RWPE2 (cell line): ENCODE measurements at places on chromosomes 7 and 10.

GRCh38 chr10:11510736-11511135, 100.7 kb downstream of the USP6NL start:
- DNase-seq = no peak

DNA sequence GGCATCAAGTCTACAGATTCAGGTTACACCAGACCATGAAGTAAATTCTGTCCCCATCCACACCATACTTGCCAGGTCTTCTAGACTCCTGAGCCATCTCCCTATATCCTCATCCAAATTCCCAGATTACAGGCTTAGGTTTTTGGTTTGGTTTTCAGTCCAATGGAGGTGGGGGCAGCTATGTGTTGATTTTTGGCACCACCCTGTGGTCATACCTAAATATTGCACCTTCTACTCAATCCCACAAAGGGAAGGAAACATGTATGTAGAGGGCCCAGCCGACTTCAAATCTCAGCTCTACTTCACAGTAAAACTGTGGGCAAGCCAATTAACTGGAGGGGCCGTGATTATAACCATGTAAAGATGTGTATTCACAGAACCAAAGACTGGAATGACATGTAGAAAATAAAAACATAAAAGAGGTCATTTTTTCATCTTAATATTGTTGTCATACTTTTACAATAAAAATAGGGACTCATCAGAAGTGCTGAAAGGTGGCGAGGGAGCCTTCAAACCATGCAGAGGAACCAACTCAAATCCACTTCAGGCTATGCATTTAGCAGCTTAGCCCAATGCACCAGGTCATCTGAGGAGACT, 19.8 kb downstream of the ERCC6 start:
- no peak for DNase-seq

DNA sequence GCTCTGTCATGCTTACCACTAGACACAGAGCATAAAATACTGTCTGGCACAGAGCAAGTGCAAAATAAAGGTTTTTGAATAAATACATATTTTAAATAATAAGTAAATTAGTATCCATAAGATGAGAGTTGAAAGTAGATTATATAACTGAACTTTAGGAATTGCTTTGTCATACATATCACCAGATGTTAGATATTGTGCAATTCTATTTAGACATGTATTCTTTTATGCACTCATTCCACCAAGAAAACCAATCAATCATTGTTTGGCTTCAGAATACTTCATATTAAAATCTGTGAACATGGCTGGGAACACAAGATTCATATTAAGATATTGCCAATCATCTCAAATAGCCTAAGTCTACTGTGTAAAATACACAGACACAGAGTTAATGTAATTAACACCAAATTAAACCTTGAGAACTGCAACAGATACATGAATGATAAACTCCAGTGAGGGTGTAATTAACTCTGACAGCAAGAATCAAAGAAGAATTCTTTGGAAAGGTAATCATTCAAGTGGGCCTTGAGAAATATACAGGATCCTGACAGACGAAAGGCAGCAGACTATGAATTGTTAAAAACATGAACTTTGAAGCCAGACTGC, 201.0 kb upstream of the PTN start:
- no peak for DNase-seq

GRCh38 chr10:90614631-90615030, 243.2 kb downstream of the HTR7 start:
- no peak for DNase-seq

DNA sequence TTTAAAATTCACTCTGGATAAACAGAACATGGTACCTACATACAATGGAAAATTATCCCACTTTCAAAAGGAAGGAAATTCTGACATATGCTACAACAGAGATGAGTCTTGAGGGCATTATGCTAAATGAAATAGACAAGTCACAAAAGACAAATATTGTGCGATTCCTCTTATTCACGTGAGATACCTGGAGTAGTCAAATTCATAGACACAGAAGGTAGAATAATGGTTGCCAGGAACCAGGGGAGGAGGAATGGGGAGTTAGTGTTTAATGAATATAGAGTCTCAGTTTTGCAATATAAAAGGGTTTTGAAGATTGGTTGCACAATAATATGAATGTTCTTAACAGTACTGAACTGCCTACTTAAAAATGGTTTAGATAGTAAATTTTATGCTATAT, 69.8 kb upstream of the WAC start:
- no peak for DNase-seq

- no peak for DNase-seq
These were observed 118.3 kb downstream of the LRRC4 start for GRCh38 chr7:127912901-127913300.

DNA sequence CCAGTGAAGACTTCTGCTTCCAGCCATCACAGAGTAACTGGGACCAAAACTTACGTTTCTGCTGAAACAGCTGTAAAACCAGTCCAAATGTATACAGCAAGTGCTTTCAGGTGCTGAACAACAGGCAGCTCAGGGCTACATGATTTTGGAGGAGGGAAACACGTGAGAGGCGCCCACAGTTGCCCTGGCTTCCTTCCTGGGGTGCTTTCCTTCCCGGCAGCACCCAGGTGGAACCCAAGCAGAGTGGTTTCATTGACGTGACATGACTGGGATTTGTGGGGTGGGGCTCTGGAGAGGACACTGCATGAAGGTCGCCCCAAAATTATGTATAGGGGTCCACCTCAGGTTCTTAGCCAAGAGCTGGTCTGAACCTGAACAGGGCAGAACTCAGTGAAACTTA, 34.2 kb downstream of the IL2RA start:
- no peak for DNase-seq

DNA sequence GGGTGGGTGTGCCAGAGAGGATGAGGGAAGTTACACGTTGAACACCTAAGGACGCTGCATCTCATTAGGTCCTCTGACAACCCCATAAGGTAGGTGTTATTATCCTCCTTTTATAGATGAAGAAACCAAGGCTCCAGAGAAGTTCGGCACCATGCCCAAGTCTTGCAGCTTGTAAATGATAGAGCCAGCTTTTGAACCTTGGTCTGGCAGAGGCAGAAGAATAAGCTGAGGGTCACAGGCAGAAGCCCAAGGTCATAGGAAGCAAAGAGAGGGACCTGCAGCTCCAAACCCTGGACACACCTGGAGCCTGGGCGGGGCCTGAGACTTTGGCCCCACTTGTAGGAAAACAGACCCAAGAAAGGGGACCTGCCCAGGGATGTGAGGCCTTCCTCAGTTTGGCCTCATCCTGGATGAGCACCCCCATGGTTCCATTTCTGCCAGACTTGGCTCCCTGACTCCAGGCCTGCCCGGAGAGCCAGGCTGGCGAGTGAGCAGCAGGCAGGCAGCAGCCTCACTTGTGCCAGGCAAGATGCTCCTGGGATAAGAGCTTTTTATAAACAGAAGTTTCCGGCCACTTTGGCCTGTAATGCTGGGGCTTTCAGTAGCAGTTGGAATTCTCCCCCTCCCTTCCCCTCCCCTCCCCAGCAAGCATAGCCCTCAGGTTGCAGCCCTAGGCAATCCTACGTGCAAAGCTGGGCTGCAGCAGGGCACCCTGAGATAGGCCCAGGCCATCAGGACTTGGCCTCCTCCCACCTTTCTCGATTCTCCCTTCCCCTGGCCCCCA, 2.4 kb downstream of the KCNH2 start:
- DNase-seq = no peak

GRCh38 chr10:94200146-94200837, 162.4 kb downstream of the NOC3L start:
- no peak for DNase-seq

DNA sequence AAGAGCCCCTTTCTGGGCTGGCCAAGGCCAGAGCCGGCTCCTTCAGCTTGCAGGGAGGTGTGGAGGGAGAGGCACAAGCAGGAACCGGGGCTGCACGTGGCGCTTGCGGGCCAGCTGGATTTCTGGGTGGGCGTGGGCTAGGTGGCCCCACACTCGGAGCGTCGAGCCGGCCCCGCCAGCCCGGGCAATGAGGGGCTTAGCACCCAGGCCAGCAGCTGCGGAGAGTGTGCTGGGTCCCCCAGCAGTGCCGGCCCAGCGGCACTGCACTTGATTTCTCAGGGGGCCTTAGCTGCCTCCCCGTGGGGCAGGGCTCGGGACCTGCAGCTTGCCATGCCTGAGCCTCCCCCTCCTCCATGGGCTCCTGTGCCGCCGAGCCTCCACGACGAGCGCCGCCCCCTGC, 48.1 kb downstream of the SH2D4B start:
- DNase-seq = no peak

DNA sequence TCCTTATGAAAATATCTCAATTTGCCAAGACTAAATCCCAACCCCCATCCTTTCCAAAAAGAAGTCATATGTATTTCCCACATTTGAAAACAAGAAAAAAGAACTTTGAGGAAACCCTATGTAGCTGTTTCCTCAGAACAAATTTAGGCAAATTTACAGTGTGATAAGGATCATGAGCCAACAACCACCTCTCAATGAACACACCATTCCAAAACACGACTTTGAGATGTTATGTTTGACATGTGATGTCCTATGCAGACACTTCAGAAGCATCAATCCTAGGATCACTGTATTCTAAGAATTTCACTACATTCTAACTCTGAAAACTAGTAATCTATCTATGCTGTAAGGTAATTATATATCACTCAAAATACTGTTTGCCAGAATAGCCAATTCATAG, 62.2 kb downstream of the NT5C2 start:
- no peak for DNase-seq

DNA sequence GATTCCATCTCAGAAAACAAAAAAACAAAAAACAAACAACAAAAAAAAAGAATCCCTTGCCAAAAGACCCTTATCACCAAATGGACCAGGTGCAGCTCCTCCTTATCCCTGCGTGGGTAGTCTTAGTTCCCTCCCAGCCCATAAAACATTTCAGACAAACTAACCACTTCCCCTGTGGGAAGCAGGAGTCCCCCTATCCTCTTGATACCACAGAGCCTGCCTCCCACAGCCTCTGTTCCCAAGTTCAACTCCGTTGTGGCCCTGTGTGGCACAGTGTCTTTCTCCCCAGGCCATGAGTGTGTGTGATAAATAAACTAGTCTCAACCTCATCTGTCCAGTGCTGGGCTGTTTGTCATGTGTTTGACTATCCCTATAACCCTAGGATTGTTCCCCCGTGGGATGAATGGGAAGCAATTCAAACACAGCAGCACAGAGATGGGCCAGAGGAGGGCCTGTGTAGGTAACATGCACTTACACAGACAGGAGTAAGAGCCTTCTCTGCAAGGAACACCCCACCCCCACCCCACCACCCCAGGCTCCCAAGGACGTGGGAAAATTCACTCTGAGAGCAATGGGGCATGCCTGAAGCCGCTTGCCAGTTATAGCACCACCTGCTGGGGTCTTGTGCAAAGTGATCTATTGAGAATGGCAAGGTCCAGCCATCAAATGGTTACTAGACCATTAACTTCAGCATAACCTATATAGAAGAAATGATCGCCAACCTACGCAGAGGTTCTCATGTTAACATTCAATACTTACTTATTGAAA, 147.1 kb upstream of the GHITM start:
- DNase-seq = no peak

DNA sequence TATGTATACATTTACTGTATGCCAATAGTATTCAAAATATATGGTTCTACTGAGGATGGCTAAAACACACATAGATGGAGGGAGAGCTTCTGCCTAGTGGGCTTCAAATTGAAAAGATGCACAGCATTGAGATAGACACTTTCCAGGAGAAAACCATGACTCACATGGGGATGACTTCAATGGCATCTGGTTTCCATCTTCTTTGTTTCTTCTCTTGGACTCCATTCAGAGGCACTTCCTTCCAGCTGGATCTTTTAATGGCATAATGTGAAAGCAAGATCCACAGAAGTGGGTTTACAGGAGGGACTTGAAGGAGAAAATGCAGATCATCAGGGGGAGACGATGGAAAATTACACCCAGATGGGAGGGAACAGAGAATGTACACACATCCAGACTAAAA, 84.9 kb downstream of the ZNF365 start:
- DNase-seq = no peak

DNA sequence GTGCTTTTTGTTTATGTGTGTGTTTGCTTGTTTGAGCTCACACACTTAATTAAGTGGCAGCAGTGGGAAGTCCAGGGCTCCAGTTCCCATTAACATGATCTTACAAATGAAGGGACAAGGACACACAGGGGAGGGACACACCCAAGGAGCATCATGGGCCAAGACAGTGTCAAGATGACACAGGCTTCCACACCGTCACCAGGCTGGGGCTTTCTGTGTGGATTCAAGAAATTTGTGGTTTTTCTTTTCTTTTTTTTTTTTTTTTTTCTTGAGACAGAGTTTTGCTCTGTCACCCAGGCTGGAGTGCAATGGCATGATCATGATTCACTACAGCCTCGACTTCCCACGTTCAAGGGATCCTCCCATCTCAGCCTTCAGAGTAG, 173.6 kb downstream of the KIAA1217 start:
- no peak for DNase-seq

GRCh38 chr10:60893231-60893630, 50.8 kb downstream of the RHOBTB1 start:
- no peak for DNase-seq

DNA sequence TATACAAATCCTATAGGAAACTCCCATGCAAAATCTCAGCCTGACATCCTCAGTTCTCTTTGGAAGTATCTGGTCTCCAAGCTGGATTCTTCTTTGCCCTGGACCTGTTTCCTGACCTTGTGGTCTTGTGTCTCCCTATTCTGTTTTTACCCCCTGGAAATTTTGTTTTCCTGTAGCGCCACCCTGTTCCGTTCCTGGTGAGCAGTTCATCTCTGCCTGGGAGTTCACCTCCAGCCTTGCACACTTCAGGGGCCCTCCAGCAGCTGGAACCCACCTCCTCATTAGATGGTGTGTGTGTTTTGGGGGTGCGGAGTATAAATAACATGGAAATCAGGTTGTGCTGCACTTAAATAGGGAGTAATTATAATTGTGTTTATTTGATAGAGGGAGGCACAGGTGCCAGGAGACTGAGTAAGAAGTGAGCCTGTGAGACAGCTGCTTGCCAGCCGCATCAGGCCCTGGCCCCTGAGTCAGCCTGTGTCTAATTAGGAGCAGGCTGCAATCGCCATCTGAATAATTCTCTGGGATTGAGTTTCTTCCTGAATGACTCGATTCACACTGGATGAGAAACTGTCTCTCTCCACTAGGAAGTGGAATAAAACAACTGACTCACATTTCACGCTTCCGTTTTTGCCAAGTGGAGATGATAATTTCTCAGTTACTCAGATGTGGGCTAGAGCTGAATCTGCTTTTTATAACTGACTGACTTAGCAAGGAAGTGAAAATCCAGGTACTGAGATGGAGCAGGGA, 69.4 kb upstream of the HECTD2 start:
- DNase-seq = peak; percentile 82

DNA sequence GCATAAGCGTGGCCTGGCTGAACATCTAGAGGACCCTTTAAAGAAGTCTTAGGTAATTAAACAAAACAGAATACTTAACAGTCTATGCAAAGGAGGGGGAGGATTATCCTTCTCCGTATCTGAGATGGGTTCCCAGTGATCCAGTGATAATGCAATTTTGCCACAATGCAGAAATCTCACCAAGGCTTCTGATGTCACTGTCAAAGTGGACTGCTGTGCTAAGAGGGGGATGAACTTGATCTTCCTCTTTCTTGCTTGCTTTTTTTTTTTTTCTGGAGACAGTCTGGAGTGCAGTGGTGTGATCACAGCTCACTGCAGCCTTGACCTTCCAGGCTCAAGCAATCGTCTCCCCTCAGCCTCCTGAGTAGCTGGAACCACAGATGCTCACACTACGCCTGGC, 30.8 kb downstream of the GATA3 start:
- no peak for DNase-seq

GRCh38 chr10:24722676-24723385, 856 bp downstream of the ARHGAP21 start:
- DNase-seq = no peak
